ENCODE measurements at places on chromosomes 3 and 15. TPM values are rescaled to one million over a fixed set of nuclear protein-coding genes. Genes with fewer than 3 reads are reported as not detected.
A peak's percentile ranks its signal among the peaks of the same experiment; 100 is the strongest.

Gene STAB1
- total RNA-seq = not detected

Gene HTR3E
- not detected for total RNA-seq

Gene SKOR1
- total RNA-seq = 0.09 TPM

Gene ZNF502
- total RNA-seq = not detected

Gene PML
- total RNA-seq = 46.2 TPM

Gene GOLGA6D
- not detected for total RNA-seq

Gene OSBPL10
- total RNA-seq = 7.6 TPM

Gene ZDHHC23
- 5.6 TPM for total RNA-seq

Gene SLC2A2
- not detected for total RNA-seq

Gene ZNF717
- 8.2 TPM for total RNA-seq

Gene GRK7
- total RNA-seq = not detected

Gene STRIT1
- total RNA-seq = not detected

Gene RASGRF1
- total RNA-seq = 0.31 TPM

Gene HES1
- total RNA-seq = 13.7 TPM

Gene TRANK1
- total RNA-seq = 3.0 TPM

Gene MESP2
- total RNA-seq = not detected

Gene GOLGA6L26
- total RNA-seq = not detected

Gene PDIA3
- total RNA-seq = 602 TPM

Gene ZFYVE19
- 10.7 TPM for total RNA-seq

GRCh38 chr3:118766306-118766669 lies 268.4 kb downstream of the IGSF11 start:
- no peak for DNase-seq

DNA sequence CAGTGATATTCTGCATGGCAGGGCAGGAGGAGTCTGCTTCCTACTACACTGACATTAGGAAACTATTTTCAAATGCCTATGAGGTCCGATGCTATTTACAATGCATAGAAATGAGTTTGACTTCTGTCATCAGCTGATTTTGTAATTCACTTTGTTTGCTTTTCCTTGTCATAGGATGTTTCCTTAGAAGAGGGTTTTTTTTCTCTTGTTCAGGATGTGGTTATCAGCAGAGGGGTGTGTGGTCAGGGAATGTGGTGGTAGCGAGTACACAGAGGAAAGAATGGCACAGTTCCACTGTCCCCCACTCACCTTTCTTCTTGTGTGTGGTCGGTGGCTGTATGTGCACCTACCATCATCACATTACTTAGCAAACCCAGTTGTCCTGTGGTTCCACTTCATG lies 231.5 kb downstream of the LRTM1 start:
- no peak for DNase-seq

DNA sequence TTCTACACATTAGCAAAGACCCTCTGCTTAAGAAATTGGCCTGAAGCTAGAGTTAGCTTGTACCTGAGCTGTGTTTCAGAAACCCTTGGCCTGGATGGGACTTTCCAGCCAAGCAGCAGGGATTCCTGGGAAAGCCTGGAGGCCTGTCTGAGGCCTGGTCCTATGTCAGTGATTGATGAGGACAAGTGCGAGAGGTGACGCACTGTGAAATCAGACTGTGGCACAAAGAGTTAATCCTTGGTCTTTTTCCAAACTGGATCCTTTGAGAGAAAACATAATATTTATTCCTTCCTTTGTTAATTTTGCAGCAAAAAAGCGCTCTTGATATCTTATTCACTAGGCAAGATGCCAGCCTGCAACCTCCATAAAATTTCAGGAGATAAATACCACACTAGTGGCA lies 225.0 kb upstream of the ATP11B start:
- no peak for DNase-seq

- DNase-seq = no peak
These were observed 146.3 kb upstream of the RARB start for GRCh38 chr3:25281732-25282126.

GRCh38 chr15:95132774-95133173 lies 901.4 kb downstream of the MCTP2 start:
- peak; percentile 76 for DNase-seq

DNA sequence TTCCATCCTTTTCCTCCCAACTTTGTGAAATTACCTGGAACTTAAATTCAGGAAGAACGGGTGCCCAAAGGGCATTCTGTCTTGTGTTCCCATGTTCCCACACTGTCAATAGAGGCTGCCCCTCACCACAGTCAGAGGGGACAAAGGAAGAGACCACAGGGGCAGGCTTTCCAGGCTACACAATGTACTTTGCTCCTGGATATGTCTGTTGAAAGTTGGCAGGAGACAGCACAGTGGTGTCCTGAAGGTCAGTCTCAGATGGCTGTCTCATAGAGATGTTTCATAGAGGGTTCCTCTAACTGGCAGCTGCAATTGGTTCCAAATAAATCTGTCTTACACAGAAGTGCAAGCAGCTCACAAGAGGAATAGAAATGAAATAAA lies 107.8 kb upstream of the TGFBR2 start:
- DNase-seq = no peak

GRCh38 chr15:72502220-72502809 lies 28.2 kb downstream of the ARIH1 start:
- no peak for DNase-seq

- DNase-seq = no peak
These were observed 456.4 kb upstream of the CFAP20DC start for GRCh38 chr3:59506191-59506590.

DNA sequence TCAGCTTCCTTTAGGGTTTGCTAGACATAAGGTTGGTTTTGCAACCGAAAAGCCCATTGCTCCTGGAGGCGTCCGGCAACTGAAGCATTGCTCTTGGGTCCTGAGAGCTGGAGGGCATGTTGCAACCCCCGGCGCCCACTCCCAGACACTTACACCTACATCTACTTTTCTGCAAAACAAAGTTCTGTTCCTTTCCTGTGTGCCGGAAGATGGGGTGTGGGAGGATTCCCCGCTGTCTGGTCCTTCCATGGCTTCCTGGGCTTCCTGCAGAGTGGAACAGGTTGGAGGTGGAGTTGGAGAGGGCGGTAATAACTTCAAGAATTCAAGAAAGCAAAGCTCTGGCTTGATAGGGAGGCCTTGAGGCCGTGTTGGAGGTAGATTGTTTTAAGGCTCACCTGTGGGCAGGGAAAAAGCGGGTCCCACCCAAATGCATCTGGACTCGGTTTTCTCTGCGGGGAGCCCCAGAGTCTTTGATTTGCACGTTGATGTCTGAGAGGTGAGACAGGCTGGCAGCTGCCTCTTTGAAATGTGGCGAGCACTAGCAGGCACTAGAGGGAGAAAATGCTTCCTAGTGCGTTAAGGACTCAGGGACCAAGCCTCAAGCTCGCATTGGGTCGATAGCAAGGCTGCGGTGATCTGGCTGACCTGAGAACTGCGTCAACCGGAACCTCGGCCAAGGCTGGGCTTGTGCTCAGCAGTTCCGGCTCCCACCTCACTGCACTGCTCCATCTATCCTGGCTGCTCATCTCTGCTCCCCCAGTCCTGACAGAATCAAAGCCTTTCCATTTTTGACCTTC lies 39.5 kb downstream of the NR2F2 start:
- no peak for DNase-seq

GRCh38 chr3:44240061-44240460 lies 1.6 kb upstream of the TOPAZ1 start:
- no peak for DNase-seq

DNA sequence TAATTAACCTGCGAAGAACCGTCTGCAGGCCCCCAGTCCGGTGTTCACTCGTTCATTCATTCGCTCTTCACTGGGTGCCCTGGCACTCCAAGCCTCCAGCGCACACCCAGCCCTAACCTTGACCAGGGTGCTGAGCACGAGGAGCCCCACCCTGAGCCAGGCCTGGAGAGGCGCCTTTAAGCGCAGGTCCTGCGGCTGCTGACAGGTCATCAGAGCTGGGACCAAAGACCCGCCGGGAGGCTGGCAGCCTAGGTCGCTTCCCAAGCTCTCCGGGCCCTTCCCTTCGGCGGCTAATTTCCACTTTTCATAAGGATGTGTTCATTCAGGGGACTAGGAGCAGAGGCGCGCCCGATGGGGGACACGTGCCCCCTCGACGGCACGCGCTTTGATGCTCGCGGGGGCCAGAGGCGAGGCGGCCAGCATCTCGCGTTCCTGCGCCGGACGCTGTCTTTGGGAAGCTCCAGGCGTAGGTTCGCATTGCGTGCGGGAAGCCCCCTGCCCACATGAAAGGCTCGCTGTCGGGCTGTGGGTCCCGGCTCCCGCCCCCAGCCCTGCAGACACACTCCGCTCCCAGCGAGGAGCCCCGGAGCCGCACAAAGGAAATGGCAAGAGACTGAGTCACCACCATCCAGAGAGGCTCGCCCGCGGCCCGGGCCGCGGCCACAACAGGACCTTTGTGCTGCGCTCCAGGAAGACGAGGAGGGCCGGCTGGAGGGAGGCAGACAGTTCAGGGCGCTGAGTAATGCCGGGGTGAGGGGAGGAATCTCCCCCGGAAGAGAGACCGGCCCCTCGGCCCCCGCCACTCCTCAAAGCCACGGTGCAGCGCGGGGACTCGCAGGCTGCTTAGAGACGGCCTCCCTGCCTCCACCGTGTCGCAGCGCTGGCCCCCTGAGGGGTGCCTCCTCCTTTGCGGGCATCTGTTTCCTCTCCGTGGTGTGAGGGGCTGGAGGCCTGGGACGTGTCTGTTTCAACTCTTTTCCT lies 266.4 kb upstream of the HES1 start:
- DNase-seq = peak; percentile 76

GRCh38 chr3:13258986-13259514 lies 161.1 kb downstream of the NUP210 start:
- no peak for DNase-seq

GRCh38 chr3:24648063-24648462 lies 153.4 kb upstream of the THRB start:
- DNase-seq = no peak

- DNase-seq = no peak
These were observed 5.5 kb upstream of the CLN6 start for GRCh38 chr15:68235022-68235421.

GRCh38 chr15:63531586-63531985 lies 27.2 kb downstream of the USP3 start:
- DNase-seq = no peak

- no peak for DNase-seq
These were observed 573.9 kb downstream of the AGBL1 start for GRCh38 chr15:86653344-86654197.

DNA sequence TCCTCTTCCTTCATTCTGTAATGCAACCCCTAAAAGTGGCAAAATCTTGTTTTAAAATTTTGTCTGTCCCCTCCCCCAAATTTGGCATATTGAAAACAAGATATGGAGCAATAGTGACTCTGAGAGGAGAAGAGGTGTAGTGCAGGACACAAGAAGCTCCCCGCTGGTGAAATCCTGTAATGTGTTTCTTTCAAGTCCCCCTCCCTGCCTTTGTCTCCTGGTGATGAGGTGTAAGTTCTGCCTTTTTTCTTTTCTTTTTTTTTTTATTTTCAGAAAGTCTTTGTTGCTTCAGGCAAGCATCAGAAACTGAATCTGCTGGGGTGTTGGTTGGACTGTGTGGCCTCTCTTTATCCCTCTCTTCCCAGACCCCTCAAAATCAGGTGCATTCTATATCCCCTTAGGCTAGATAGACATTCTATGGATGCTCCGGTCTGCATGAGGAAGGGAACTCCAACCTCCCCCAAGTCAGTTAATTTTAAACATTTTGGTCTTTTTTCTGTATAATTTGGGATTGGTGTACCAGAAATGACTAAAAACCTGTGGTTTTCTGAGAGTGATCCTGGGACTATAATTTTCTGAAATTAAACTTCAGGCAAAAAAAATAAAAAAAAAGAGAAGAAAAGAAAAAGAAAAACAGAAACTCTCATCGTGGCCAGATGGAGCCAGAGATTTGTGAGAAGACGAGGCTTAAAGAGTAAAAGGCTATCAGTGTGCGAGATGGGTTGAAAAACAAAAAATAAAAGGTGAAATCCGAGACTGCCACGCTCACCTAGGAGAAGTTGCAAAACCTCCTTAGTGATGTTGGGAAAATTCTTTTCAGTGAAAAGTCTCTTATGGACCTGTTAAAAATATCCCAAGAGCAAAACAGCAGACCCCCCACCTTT lies 21.4 kb downstream of the ACKR2 start:
- no peak for DNase-seq

- DNase-seq = no peak
These were observed 182.4 kb downstream of the UACA start for GRCh38 chr15:70580958-70581357.

GRCh38 chr3:129539206-129539605 lies 3.8 kb upstream of the H1-8 start:
- DNase-seq = no peak

- no peak for DNase-seq
These were observed 27.5 kb downstream of the NXPE3 start for GRCh38 chr3:101806491-101806890.

DNA sequence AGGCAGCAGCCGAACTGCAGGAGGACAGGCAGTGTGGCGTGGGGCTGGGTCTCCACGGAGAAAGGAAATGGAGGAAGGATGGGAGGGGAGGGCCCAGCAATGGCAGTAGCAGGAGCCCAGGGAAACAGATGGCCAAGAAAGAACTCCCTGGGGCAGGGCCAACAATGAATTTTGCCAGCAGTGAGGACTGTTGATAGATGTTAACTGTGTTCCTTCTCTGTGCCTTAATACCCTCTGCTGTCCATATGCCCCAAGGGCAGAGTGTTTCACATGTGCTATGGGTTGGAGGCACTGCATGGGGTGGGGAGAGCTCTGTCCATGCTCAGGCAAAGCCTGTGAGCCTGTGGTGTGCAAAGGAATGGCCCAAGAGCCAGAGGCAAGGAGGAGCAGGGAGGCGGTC lies 70.8 kb upstream of the POMGNT2 start:
- no peak for DNase-seq

DNA sequence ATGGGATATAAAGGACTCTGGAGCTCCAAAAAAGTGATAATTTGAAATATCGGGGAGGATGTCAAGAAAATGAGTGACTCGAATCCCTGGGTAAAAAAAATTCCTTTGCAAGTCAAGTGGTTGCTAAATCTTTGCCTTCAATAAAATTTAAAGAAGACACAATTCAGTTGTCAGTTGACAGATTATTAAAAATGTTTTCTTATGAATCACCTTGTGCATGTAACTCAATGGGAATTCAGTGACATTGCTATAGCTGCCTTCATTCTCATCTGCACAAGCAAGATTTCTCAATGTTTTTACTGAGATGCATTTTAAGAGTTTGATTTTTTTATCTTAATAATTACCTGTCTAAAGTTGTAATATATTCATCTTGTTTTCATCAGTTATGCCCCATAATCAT lies 264.0 kb upstream of the IL12A start:
- DNase-seq = peak; percentile 35

- no peak for DNase-seq
These were observed 36.4 kb upstream of the WNT5A start for GRCh38 chr3:55523471-55523870.

- DNase-seq = peak; percentile 25
These were observed 1.8 kb downstream of the WWTR1 start for GRCh38 chr3:149655826-149656574.

DNA sequence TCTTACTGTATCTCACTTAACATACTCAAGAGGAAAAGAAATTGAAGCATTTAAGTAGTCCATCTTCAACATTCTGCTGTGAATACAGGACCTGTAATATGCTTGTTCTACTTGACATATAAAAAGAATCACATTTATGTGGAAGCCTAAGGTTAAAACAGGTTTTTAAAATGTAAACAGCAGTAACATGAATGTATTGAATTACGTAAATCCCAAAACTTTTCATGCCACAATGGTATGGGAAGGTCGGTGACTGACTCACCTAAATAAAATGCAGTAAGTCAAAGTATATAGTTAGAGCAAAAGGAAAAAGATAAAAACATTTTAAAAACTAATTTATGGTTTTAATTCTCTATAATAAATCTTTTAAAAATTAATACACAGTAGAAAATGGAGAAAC lies 115.7 kb upstream of the TJP1 start:
- no peak for DNase-seq
